ENCODE measurements at places on chromosomes 4 and X.

- no peak for DNase-seq
Measured at GRCh38 chr4:181017038-181017437, 1226.2 kb upstream of the TENM3 start.

DNA sequence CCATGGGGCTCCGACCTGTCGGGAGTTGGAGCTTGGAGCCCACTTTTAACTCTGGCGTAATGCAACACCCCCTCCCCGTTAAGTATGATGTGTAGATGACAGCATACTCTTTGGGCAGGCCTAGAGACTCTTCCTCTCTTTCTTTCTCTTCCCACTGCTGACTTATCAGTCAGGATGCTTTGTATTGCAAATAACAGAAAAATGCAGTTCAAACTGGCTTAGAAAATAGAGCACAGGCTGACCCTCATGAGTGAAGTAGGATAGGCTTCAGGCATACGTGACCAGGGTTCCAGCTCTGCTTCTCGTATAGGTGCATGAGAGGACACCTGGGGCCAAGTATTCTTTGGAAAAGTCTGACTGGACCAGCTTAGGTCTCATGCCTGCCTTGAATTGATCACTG is 23.3 kb upstream of the RNF4 start:
- DNase-seq = no peak

DNA sequence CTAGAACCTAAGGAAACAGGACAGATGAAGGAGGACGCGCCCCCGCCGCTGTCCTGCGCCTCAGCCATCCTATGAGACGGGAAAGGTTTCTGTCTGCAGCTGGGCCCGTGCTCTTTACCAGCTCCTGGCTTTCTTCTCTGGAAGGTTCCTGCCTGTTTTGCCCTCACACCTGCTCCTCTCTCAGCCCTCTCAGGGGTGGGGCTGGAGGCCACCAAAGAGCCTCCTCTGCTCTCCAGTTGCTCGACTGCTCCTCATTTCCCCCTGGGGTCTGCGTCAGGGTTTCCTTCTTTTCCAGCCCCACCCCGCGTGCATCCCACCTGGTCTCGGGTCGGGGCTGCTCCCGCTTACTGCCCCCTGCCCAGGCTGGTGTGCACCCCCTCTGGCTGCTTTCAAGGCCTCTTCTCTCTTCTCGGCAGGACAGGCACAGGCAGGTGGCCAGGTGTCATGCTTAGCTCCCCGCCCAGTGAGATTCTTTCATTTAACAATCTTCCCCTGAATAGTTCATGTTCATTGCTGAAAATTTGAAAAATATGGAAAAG is 4.6 kb downstream of the HTT-AS start:
- no peak for DNase-seq

DNA sequence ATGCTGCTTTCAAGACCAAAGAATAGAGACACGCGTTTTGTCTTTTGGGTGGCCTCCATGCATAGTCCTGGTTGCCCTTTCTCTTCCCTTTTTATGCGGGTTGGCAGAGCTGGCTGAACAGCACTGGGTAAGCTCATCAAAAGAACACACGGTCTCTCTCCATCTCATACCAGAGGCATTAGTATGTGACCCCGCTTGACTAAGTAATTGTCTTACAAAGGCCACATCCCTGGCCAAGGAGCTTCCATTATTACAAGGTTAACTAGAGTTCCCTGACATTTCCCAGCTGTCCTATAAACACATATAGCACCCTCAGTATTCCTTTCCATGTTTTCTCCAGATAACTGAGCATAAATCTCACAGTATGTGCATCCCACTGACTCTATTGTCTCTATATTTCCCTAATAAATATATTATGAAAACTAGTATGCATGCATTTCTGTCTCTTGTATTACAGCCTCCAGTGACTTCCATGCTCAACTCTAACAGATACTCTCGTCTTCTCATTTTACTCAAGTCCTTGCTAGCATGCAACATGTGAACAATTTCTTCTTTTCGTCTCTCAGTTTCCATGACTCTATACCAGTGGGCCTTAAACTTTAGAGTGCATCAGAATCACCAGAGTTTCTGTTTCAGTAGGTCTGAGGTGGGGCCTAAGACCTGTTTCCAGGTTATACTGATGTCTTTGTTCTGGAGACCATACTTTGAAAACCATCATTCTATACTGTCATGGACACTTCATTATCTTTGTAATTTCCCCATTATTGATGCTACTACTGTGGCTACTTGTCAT is 247.7 kb upstream of the ARSJ start:
- no peak for DNase-seq

DNA sequence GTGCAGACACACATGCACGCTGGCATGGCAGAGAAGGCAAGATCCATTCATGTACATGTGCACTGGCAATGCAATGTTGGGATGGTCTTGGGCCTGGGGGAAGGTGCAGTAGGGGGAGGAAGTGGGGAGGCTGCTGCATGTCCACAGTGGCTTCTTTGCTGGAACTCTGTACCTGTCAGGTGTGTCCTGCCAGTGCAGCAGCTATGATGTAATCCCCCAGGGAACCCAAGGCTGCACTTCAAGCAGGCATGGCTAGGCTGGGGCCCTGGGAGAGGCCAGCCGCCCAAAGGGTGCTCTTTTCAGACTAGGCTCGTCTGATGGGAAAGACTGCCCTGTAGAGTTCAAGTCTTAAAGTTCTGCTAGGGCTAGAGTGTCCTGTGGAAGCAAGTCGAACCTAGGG is 1304.0 kb downstream of the FAM133A start:
- no peak for DNase-seq

DNA sequence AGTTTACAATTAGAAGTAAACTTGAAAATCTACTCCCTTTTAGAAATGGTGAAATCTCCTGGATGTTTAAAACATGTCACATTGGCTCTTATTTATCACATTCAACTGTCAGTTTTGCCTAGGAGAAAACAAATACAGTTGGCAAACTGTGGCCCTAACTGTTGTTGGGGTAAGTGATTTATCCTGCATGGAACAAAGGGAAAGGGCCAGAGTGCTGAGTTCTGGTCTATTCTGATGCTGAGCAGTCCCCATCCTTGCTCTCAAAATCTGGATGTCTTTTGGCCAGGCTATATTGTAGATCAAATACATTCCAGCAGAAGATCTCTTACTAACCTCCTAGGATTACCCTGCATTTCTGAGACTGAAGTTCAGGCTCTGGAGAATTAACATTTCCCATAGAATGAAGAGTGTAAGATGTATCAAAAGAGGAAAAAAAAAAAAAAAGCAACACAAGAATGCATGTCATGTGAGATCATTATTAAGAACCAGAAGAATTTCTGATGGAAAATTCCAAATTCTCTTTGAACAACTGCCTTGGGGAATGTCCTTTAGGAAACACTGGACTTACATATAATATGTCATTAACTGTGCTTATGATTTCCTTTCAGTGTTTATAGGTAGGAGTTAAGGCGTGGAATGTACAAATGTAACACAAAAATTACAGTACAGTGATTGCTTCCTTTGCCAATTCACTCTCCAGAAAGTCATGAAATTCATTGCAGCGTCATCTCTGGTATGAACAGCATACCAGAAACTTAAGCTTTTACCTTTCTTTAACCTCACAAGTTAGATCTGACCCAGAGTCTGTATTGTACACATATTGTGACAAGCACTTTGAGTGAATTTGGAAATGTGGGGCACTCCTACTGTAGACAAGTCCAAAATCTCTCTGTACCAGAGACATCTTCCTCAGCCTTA is 1012.5 kb upstream of the LCORL start:
- DNase-seq = no peak

- no peak for DNase-seq
Measured at GRCh38 chr4:15238720-15239119, 189.1 kb upstream of the C1QTNF7 start.

- DNase-seq = no peak
Measured at GRCh38 chr4:52959541-52959940, 97.4 kb downstream of the RASL11B start.

- DNase-seq = no peak
Measured at GRCh38 chr4:77695774-77696173, 90.2 kb downstream of the CXCL13 start.

DNA sequence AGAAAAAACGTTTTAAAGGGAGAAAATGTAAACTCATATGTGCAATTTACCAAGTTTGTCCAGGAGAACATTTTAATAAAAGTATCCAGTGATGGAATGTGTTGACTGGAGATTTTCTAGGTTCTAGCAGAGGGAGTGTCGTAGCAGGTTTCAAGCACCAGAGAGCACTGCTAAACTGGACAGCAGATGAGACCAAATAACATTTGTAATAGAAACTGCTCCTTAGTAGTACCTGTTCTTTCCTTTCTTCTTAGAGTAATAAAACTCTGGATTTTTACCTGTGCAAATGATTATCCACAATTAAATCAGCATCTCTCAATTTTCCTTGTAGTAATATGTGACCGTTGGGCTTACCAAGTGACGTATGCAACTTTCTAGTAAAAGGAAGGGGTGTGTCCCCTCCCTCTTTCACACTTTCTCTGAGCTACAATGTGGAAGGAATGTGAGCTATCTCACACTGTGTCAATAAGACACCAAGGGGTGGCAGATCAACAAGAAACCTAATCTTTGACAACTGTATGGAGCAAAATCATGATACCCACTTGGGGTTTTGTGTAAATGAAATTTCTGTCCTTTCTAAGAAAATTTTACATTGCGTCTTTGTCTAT is 9.5 kb downstream of the HPGDS start:
- no peak for DNase-seq

- no peak for DNase-seq
Measured at GRCh38 chr4:155529716-155530115, 136.9 kb upstream of the GUCY1A1 start.

DNA sequence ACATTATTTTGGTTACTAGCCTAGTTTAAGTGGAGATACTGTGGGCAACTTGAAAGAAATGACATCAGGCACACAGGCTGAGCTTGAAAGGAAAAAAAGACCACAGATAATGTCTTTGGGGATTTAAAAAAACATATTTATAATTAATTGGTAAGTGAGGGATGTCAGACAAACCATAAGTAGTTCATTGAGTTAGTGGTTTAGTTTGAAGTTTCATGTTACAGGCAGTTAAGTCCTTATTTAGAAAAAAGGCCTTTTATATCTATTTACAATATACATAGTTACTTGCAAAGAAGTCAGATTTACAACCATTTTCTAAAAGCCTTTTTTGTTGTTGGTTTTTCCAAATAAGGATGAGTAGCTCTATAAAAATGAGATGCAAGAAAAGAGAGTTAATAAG is 89.2 kb downstream of the CDS1 start:
- no peak for DNase-seq

GRCh38 chr4:123817025-123817688 is 420.6 kb downstream of the SPRY1 start:
- no peak for DNase-seq

GRCh38 chr4:154414796-154415195 is 76.8 kb downstream of the DCHS2 start:
- no peak for DNase-seq

- DNase-seq = no peak
Measured at GRCh38 chr4:60805500-60806313, 394.4 kb upstream of the ADGRL3 start.

DNA sequence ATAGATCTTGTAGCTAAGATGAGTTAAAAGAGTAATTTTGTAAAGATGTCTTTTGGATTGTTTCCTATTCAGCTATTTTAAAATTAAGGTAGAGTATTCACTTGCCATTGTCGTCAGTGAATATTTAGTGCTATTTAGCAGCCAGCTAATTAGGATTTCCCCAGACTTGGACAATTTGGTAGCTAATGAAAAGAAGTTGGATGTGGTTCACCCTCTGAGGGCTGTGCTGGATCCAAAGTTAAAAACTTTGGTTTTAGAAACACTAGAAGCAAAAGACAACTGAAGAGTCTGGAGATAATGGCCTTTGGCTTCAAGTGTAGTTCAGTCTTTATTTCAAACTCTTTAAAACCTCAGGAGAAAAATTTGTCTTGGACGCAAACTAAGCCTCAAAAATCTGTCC is 41.3 kb downstream of the ATG4A start:
- DNase-seq = no peak

DNA sequence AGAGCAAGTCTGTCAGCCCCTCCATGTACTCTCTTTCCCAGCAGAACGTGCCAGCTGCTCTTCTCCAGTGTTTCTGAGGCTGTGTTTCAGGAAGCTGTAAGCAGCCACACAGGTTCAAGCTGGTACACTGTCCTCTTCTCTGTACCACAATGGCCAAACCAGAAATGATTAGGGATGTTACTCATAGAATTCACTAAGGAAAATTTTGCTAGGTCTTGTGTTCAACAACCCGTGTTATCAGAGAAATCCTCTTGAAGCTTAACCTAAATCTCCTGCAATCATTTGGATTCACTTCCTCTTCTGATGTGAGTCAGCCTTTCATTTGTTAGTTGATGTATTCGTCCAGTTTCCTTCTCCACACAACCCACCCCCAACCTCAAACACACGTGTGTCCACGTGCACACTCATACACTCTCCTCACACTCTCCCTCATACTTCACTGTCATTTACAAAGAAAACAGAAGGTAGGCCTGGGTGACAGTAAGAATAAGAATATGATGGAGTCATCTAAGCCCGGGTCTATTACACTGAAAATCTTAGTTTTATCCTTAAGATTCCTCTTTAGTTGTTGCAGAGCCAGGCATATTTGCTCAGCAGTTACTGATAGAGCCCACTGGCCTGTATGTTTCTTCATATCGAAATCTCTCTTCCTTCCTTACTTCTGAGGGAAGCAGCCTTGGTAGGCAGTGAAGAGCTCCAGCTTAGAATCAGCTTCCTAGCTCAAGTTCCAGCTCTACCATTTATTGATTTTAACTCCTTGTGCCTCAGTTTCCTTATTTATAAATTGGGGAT is 63.4 kb downstream of the DCUN1D4 start:
- DNase-seq = no peak

DNA sequence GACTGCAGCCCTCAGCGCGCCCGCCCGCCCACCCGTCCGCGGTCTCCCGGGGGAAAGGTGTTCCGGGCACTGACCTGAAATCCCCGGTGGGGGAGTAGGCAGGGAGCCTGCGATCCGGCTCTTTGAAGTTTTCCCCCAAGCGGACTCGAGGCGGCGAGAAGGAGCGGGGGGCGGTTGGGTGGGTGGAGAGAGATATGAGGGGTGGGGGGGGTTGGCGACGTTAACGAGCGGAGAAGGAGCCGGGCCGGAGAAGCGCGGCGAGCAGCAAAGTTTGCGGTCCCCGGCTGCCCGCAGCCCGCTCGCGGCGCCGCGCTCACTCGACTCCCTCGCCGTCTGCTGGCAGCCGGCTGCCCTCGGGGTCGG is 636 bp downstream of the BCOR start:
- no peak for DNase-seq

DNA sequence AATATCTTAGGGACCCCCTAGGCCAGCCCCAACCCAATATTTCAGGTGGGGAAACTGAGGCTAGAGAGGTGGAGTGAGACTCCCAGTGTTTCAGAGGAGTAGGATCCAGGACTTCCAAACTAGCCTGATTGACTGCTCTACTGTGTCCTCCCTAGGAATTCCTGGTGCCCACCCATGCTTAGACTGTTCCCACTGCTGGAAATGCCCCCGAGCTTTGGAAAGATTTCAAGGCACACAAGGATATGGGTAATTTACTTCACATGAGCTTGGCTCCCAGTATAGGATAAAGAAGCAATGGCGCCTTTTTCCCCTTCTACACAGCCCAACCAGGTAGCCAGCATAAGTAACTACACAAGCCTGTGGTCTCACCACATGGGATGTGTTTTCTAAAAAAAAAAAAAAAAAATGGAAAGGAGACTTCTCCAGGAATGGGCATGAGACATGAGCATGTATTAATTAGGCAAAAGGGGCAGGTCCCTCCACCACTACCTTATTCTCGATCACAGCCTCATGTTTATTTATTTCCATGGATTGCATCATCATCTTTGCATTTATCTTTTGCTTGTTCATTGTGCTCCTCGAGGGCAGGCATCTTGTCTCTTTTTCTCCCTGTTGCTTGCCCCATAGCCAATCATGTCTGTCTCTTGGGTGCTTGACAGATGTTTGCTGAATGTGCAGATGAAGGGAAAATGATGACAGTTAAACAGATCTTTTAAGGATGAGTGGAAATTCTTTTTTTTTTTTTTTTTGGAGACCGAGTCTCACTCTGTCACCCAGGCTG is 66.7 kb downstream of the DRD5 start:
- no peak for DNase-seq
